ENCODE measurements at places on chromosomes 16 and 17. TPM values are rescaled to one million over a fixed set of nuclear protein-coding genes. Genes with fewer than 3 reads are reported as not detected.

Gene MT3
- not detected for total RNA-seq

Gene NPIPB5
- total RNA-seq: 16.0 TPM

Gene TBC1D28
- not detected for total RNA-seq

DNA sequence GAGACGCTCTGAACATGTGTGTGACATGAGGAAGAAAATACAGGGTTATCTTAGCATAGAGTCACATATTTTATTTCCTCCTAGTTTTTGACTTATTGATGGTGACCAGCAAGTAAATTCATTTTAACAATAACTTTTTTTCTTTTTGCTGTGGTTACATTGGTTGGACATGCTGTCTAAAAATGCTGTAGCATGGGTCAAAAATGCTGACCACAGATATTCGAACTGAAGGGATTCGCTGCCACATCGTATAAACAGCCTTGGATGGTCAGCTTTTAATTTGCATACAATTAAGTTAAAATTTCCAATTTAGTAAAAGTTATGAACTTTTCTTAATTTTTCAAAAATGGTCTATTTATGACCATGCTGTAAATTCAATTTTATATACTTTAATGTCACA is 30.5 kb downstream of the RPGRIP1L start:
- DNase-seq: no peak

- no peak for DNase-seq
Observed at GRCh38 chr16:383326-384051, 1.7 kb upstream of the PGAP6 start.
